Hepatocyte (in vitro differentiated cells): ENCODE measurements at places on chromosomes 2 and 18. TPM values are rescaled to one million over a fixed set of nuclear protein-coding genes. Genes with fewer than 3 reads are reported as not detected.
A peak's percentile ranks its signal among the peaks of the same experiment; 100 is the strongest.

NIFK gene
- polyA plus RNA-seq: 54.6 and 64.5 TPM in 2 replicates

PROKR1 gene
- polyA plus RNA-seq: not detected in 2 replicates

IL1RN gene
- 4.5 and 7.3 TPM in 2 replicates for polyA plus RNA-seq

PSMA8 gene
- 0.15 TPM in 1 of 2 replicates, not detected in the other for polyA plus RNA-seq

EGR4 gene
- 0.78 and 1.9 TPM in 2 replicates for polyA plus RNA-seq

SEC11C gene
- 224 and 230 TPM in 2 replicates for polyA plus RNA-seq

SH3BP4 gene
- polyA plus RNA-seq: 20.3 and 23.3 TPM in 2 replicates

KCNIP3 gene
- polyA plus RNA-seq: 3.7 and 6.5 TPM in 2 replicates

ELOA2 gene
- 0.31 TPM in 1 of 2 replicates, not detected in the other for polyA plus RNA-seq

STRADB gene
- 64.8 and 68.3 TPM in 2 replicates for polyA plus RNA-seq

DNA sequence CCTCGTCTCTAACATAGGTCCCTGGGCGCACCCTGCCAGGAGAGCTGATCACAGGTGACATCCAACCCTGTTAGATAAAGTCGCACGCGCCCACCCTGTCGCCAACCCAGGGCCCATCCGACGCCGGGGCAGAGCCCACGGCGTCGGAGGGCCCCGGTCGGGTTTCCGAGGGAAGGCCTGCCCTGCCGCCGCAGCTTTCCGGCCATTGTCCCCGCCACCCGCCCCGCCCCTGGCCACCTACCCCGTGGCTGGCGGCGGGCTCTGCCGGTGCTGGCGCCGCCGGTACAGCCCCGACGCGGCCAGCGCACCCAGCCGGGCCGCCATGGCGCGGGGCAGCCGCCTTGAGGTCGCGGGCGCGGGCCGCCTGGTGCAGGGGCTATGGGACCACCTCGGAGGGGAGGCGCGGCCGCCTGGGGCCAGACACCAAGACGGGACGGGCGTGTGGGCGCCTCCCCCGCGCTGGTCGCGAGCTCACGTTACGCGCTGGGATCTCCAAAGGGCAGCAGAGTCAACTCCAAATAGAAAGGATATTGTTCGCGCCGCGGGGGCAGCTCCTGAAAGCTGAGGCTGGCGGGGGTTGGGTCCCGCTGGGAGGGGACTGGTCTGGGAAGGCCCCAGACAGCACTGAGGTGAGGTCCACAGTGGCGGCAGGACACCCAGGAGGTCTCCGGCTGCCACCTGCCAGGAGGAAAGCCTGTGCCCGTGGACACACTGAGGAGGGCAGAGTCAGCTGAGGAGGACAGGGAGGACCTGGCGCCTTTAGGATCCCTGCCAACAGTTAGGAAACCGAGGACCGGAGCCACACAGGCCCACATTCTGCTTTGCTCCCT is 11.1 kb downstream of the LIMS2 start:
- no peak for DNase-seq

GRCh38 chr2:188786368-188786841 is 187.8 kb upstream of the COL3A1 start:
- DNase-seq: peak; percentile 38

DNA sequence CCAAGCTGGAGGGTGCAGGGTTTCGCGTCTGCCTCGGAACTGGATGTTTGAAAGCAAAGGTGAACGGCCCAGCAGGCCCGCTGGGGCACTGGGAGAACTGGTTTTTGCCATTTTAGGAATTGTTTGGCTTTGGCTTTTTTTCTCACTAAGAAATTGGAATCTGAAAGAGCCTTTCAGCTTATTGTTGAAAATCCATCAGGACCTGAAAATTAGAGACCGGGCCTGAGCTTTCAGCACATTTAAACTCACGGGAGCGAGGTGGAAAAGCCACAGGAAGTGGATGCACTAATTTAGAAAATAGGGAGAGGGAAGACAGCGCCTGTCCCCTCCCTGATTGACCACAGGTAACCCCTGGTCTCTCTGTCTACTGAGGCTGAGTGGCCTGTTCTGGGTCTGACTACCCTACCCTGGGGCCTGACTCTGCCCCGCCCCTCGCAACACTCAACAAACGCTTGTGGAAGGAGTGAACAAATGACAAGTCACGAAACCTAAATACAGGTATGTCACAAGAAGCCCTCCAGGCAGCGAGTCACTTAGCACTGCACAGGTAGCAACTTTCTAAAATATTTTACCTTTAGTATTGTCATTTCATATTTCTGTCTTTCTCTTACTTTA is 100.3 kb upstream of the MBOAT2 start:
- no peak for DNase-seq

DNA sequence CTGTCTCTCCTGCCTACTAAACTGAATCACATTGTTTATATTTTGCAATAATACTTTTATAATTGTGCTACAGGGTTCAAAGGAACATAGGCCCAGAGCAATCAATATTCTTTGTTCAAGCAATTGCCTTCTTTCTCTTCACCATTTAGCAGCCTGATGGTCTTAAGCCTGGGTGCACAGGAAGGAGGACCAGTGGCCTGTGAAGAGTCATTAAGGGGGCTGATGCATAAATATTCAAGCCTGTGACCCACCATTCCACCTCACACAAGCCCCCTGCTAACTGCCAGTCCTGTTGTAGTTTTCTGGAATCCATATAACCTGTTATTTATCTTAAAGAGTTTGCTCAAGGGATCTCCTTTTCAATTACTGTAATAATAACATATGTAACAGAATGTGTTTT is 56.0 kb downstream of the ABCA12 start:
- DNase-seq: no peak

DNA sequence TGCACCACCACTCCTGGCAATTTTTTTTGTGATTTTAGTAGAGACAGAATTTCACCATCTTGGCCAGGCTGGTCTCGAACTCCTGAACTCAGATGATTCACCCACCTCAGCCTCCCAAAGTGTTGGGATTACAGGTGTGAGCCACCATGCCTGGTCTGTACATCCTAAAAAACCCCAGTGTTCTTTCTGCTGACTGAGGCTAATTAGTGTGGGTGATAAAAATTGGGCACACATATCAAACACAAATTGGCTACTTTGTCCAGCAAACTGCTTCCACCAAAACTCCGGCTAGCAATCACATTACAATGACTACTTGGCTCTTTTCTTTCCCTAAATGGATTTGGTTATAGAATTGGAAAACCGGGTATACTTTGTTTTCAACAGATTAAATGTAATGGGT is 153.9 kb downstream of the SLC8A1 start:
- DNase-seq: no peak

GRCh38 chr2:99200076-99200800 is 19.3 kb downstream of the MRPL30 start:
- no peak for DNase-seq

- no peak for DNase-seq
Observed at GRCh38 chr2:89848114-89848513, 1156.6 kb downstream of the RPIA start.

- no peak for DNase-seq
Observed at GRCh38 chr2:142723236-142723635, 154.2 kb upstream of the KYNU start.

DNA sequence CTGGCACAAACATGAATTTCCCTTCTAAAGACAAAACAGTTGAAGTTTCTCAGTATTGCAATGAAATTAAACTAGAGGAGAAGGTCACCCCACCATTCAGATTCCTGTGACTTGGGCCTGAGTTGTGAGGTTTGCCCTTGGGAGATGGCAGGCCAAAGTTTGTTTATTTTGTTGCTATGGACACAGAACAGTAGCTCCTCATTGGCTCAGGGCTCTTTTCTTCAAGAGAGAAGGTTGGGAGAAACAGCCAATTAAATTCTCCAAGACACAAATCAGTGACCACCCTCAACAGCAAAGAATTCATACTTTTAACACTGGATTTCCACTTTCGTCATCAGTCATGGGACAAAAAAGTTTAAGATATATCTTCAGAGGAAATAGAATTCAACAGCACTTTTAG is at the start of gene FLACC1:
Gene FLACC1 (minus strand): TSS at position 125 of the 400 bp plus-strand sequence. CDS start 5,941 bp downstream, outside the sequence.
- DNase-seq: peak; percentile 69

DNA sequence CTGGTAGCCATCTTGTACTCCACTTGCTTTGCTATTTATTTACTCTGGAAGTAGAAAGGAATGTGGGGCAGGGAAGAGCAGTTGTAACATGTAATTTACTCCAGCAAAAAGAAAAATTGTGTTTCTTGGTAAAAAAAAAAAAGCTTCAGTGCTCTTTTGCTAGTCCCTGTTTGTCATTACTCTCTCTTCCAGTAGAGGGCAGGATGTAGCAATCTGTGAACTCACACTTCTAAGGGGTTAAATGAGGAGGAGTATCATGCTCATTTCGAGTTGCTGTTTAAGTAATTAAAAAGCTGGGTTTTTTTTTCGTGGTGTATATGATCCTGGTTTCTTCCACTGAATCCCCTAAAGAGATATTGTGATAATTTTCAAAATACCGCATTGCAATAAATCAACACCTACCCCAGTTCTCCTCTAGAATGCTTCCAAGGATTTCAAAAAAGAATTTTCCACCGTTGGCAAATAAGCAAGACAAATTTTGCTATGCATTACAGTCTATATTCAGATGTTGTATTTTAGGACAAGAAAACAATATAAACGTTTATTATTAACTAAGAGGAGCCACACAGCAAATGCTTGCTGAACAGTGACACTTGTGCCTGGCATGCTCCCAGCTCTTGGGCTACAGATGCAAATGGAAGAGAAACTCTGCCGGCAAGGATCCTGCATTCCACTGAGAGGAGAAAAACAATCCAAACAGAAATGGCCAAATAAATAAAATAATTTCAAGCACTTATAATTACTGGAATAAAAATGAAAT is 261.6 kb downstream of the ASXL3 start:
- peak; percentile 77 for DNase-seq

DNA sequence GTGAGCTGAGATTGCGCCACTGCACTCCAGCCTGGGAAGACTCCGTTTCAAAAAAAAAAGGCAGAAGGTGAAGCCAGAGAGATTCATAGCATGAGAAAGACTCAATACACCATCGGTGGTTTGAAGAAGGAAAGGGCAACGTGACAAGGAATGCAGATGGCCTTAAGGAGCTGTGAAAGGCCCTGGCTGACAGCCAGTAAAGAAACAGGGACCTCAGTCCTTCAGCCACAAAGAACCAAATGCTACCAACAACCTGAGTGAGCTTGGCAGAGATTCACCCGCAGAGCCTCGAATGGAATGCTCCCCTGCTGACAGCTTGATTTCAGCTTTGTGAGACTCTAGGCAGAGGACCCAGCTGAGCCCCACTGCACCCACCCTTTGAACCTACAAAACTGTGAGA is 154.9 kb upstream of the NDUFV2 start:
- DNase-seq: no peak

DNA sequence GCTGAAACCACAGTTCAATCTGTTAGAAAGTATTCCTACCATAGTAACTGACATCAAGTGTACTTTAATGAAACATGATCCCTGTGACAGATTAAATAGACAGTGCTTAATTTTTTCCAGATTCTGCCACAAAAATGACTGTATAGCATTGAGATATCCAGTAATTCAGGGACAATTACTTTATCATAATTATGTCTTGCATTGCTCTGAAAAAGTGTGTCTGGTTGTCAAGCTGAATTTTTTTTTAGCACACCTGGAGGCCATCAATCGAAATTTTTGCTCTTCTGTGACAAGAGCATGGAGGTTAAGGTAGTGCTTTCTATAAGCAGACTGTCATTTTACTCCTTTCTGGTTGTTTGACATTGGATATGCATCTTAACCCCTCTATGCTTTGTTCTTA is 1083.8 kb upstream of the NRXN1 start:
- DNase-seq: no peak

GRCh38 chr2:238854246-238854645 is 6.4 kb downstream of the TWIST2 start:
- DNase-seq: no peak

DNA sequence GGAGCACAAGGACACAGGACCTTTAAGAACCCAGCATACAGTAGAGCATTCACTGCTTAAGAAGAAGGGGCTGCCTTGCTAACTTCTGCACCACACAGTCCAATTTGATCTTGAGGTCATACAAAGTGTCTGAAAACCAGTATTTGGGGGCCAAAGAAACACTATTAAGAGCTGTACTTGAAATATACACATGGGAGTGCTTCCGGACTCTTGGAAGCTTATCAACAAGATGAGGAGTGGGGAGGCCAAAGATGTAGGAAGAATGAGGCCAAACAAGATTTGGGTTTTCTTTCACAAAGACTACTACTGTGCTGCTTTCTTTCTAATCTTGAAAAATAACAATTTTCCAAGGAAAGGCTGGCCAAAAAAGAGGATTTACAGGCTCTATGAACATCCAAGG is 24.8 kb upstream of the MALL start:
- DNase-seq: no peak

- no peak for DNase-seq
Observed at GRCh38 chr2:138155304-138155703, 191.0 kb downstream of the HNMT start.

DNA sequence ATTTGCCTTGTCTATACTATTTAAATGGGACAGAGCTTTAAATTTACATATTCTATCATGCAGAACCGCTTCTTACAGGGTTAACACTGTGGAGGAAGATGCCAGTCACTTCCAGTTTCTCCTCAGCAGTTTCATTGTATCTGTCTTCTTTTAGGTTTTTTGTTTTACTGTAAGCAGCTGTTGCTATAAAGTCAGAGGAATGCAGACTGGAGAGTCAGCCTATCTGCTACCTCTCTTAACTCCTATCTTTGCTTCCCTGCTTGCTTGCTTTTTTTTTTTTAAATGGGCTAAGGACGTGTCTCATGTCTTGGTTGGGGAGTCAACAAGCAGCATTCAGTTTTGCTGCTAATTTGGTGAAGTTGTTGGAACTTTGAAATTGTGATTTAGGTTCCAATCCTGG is 8.9 kb downstream of the EPC2 start:
- no peak for DNase-seq

DNA sequence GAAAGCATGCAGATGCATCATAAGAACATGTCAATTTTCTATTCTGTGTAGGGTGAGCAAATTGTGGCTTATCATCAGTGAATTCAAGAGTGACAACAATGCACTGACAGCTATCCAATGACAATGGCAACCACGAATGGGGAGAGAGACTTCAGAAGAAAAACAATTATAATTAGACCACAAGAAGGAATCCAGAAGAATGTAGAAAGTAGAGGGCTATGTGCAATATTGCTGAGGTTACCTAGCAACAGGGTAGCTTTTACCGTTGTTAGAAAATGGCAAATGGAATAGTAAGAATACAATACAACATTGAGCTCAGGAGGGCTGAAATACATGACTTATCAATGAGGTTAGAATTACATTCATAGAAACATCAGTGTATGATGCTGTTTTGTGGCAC is 71.1 kb upstream of the SESTD1 start:
- no peak for DNase-seq

DNA sequence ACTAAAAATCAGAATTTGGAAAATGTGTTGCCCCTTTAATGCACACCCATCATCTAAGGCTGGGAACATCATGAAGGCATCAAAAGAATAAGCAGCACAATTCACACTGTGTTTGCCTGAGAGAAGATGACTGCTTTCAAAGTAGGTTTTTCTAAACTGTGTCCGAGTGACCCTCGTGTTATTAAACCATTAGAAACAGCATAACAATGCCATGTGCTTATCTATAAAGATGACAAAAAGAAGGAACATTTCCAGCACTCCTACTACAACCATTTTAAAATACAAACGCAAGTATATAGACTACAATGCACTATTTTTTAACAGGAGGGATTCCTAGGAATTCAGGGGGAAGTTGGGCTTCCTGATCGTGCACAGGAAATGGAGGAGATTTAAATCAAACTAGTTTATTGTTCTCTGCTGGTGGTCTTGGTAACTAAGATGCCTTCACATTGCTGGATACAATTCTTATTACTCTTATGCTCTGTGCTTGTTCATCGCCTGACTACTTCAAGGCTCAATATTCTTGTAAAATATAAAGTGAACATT is 305.9 kb upstream of the CCDC68 start:
- no peak for DNase-seq
